Fibroblast of upper back skin (primary cell): ENCODE measurements at places on chromosomes 4 and X.

DNA sequence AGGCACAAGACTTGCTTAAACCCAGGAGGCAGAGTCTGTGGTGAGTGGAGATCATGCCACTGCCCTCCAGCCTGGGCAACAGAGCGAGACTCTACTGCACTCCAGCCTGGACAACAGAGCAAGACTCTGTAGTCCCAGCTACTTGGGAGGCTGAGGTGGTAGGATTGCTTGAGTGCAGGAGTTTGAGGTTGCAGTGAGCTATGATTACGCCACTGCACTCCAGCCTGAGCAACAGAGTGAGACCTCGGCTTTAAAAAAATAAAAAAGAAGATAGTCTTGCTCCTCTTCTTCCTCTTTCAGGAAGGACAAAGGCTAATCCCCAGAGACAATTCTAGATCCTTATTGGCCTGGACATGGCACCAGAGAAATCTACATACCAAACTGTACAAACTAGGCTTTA lies 5.7 kb upstream of the PPEF2 start:
- no peak for DNase-seq

- no peak for DNase-seq
Measured at GRCh38 chr4:171676555-171677215, 136.5 kb upstream of the GALNTL6 start.

- peak; percentile 89 for DNase-seq
Measured at GRCh38 chr4:123939621-123940020, 543.0 kb downstream of the SPRY1 start.

- peak; percentile 32 for DNase-seq
Measured at GRCh38 chrX:97524997-97525396, 641.3 kb downstream of the RPA4 start.

DNA sequence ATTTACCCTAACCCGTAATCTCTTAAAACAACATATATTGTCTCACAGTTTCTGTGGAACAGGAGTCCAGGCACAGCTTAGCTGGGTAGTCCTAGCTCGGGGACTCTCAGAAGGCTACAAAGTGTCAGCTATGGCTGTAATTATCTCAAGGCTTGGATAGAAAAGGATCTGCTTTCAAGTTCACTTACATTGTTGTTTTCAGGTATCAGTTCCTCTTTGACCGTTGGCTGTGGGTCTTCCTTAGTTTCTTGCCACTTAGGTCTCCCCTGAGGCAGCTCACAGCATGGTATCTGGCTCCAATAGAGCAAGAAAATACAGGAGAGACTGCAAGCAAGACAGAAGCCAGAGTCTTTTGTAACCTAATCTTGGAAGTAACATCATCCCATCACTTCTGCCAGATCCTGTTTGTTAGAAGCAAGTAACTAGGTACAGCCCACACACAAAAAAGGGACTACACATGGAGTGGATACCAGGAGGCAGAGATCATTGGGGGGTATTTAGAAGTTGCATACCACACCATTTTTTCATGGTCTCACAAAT lies 137.0 kb downstream of the MAGEB5 start:
- no peak for DNase-seq

- DNase-seq = no peak
Measured at GRCh38 chrX:39689376-39690104, 408.2 kb downstream of the BCOR start.

DNA sequence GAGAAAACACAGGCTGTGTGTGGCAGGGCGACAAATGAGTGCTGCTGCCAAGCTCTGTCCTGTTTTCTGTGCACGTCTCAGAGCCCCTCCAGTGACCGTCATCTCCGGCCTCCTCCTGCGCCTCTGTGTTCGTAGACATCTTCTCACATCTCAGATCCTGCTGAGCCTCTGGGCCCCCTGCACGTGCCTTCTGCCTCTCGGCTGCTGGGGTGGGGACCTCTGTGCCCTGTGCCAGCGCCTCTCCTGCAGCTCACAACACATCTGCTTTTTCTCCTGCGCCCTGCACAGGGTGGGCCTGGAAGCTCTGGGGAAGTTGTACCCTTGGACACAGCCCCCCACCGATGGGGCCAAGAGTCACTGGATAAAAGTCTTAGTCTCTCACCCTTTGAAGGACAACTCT lies 2.4 kb upstream of the CTAG2 start:
- no peak for DNase-seq

- peak; percentile 7 for DNase-seq
Measured at GRCh38 chr4:162101337-162101736, 62.5 kb downstream of the FSTL5 start.

GRCh38 chr4:54499308-54500074 lies 158.3 kb upstream of the KIT start:
- peak; percentile 79 for DNase-seq

- no peak for DNase-seq
Measured at GRCh38 chr4:138925495-138925894, 90.1 kb upstream of the NOCT start.

GRCh38 chr4:12399781-12400180 lies 971.1 kb upstream of the HS3ST1 start:
- DNase-seq = no peak

DNA sequence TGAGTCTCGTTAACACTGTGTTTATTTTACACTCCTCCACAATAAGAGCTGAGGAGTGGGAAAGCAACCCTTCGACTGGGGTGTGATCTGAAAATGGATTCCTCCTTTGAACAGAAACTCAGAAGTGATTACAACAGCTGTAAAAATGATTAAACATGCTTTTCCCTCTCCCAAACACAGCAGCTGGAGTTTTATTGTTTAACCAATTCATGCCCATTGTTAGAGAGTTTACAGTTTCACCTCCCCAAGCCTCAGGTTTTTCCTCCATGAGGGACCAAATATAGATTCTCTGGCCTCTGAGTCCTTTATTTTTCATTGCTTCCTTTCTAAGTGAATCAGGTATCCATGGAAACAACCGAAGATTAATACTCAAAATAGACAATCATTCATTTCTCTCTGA lies 263.0 kb upstream of the TAPT1 start:
- DNase-seq = no peak

DNA sequence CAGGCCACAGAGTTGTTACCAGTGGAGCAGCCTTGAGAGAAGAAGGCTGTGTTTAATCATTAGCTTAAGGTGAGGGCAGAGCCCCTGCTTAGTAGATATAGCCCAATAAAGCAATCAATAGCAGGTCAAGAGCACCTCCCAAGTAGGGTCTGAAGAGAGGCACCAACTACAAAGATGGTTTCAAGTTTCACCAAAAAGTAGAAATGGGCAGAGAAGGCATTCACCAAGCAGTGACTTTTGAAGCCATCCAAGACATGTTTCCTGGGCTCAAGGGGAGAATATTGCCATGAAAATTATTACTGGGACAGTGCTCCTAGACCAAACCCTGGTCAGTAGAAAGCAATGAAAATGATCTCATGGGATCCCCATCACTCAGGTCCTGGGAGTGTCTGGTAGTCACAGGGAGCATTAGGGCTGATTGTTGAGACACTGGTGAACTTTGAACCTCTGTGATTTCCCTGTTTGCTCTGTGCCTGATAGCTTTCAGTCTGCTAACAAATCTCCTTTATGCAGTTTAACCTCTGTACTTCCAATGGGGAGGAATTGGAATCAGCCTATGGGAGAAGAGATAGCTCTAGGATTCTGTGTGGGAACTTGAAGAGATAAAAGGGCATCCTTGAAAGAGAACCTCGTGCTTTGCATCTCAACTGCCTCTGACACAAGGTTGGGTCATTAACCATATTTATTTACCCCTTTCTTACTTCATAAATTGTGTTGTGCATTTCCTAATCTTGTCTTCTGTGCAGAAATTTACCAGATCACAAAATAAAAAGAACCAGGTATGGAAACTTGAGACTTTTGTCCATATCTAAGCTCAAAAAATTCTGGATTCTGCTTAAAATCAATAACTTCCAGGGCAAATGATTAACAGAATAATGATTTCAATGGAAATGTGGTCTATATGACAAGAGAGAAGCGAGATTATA lies 9.3 kb upstream of the OTC start:
- DNase-seq = no peak

- no peak for DNase-seq
Measured at GRCh38 chrX:66410806-66411205, 228.1 kb downstream of the EDA2R start.

DNA sequence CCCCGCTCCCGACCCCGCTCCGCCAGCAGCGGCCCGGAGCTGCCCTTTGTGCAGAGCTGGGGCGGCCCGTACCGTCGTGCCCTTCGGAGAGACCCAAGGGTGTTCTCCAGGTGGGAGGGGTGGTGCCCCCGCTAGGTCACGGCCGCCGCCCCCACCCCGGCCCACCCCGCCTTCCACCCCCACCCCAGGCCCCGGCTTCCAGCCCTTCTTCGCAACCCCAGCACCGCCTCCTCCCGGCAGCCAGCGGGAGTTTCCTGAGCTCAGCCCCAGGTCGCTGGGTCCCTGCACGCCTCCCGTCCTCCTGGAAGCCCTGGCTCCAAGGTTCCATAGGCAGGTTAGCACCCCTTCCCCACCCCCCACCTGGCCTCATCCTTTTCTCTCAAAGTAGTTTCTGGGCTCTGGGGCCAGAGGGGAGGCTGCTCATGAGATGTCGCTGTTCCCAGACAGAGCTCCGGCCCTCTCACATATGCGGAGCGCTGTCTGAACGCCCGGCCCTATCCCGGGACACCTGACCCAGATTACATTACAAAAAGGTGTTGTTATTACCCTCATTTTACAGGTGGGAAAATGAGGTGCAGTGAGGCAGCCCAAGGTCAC lies 25.2 kb upstream of the FGFR3 start:
- peak; percentile 22 for DNase-seq
